ENCODE measurements at places on chromosomes 2 and 18.
A peak's percentile ranks its signal among the peaks of the same experiment; 100 is the strongest.

DNA sequence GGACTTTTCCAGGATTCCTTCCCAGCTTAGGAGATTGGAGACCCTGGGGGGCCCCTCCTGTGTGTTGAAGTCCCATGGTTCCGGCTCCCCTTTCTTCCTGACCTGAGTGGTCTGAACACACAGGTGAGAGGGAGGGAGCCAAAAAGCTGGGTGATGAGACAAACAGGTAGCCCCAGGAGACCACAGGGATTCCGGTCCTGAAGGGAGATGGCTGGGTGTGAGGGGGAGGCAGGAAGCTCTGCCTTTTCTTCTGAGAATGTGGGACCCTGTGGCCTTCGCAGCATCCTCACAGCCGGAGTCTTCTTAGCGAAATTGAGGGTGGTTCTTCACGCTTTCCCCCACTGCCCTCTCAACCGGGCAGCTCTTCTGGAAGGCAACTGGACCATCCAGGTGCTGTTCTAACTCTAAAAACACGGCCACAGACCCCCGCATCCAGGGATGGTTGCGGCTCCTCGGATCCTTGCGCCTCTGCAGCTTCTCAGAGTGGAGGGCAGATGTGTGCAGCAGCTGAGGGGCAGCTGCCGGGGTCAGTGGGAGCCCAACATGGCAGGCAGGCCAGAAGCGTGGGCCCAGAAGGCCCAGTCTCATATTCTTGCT, 4.4 kb downstream of the SLC66A3 start:
- DNase-seq = no peak

DNA sequence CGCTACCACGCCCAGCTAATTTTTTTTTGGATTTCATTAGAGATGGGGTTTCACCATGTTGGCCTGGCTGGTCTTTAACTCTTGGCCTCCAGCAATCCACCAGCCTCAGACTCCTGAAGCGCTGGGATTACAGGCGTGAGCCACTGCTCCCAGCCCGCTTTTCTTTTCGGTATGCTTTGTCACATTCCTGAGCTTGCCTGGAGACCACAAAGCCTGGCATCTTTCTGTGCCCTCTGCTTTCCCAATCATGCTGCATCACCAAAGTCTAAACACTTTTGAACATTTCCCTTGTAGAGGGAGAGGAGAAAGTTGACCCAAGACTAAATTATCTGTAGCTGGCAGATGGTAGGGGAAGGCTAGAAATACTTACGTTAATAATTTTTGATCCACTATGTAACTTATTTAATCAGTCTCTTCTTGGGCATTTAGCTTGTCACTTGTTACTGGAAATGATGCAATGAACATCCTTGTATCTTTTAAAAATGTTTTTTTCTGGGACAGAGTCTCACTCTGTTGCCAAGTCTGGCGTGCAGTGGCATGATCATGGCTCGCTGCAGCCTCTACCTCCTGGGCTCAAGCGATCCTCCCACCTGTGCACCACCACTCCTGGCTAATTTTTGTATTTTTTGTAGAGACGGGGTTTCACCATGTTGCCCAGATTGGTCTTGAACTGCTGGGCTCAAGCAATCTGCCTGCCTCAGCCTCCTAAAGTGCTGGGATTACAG, 2.7 kb upstream of the NPC1 start:
- DNase-seq = no peak

DNA sequence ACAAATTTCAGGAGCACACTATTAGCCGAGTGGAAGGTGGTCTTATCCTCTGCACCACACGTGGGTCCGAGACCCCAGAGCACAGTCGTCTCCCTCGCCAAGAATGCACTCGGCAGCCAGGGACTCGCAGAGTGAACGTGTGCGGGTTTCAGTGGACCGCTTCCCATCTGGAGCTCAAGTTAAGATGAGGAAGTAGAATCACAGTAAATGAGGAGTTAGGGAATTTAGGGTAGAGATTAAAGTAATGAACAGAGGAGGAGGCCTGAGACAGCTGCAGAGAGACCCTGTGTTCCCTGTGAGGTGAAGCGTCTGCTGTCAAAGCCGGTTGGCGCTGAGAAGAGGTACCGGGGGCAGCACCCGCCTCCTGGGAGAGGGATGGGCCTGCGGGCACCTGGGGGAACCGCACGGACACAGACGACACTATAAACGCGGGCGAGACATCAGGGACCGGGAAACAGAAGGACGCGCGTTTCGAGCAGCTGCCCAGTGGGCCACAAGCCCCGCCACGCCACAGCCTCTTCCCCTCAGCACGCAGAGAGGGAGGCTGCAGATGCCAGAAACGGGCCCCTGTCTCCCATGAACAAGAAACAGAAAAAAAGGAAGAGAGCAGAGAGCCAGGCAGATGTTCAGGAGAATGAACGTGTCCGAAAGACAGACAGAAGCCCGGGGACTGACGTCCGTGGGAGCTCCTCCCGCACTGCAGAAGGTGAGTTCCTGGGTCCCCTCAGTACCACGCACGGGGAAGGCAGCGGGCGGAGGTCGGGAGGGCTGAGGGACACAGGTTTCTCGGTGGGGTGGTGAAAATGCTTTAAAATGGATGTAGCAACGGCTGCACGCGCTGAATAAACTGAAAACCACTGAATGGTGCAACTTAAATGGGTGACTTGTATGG, 5.4 kb upstream of the KCNG2 start:
- no peak for DNase-seq

GRCh38 chr18:53268455-53268854, 928.5 kb downstream of the DCC start:
- no peak for DNase-seq

DNA sequence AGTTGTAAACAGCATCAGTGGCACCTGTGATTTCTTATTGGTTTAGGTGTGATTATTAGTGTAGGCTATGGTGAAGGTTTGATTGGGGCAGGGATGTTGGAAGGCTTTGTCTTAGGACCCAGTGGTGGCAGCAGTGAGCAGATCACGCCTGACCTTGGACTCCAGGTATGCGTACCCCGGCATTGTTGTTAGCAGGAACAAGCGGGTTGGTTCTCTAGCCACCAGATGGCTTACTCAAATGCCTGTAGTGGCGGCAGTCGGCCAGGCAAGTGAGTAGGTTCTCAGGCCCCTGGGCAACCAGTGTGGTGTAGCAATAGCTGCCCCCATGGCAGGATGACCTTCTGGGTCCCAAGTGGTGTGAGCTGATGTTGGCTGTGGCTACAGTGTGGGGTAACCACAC, 558.3 kb downstream of the KCNJ3 start:
- DNase-seq = no peak

DNA sequence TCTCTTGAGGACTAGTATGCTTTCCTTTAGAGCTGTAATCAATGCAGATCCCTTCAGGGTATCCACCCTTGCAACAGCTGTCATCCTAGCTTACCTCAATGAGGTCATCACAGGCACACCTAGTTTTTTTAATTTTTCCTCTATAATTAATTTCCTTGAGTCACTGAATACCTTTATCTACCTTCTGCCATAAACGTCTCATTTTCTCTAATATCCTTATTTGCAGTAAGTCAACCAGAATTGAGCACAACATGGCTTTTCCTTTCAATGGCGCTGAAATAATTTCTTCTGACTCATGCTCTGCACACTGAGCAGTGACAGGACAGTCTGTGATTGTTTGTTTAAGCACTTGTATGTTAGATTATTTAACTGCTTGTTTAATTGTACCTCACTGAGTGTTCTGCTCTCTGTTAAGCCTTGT, 49.4 kb downstream of the ETAA1 start:
- DNase-seq = no peak

GRCh38 chr2:24577481-24577880, 86.4 kb downstream of the NCOA1 start:
- DNase-seq = no peak

DNA sequence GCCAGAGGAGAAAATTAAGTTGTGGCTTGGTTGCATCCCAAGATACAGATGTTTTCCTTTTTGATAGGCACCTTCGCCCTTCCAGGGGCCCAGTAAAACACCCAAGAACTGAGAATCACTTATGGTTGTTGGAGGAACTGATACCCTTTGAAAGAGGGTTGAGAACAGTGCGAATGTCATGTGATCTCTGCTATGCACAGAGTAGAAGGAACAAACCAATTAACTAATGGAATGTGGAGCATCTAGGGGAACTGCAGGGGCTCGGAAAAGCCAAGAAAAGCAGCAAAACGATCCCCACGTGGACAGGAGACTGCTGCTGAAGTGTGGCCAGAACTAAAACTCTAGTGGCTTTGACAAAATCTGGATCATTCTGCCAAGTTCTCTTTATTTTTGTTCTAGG, 58.8 kb downstream of the APOB start:
- no peak for DNase-seq

DNA sequence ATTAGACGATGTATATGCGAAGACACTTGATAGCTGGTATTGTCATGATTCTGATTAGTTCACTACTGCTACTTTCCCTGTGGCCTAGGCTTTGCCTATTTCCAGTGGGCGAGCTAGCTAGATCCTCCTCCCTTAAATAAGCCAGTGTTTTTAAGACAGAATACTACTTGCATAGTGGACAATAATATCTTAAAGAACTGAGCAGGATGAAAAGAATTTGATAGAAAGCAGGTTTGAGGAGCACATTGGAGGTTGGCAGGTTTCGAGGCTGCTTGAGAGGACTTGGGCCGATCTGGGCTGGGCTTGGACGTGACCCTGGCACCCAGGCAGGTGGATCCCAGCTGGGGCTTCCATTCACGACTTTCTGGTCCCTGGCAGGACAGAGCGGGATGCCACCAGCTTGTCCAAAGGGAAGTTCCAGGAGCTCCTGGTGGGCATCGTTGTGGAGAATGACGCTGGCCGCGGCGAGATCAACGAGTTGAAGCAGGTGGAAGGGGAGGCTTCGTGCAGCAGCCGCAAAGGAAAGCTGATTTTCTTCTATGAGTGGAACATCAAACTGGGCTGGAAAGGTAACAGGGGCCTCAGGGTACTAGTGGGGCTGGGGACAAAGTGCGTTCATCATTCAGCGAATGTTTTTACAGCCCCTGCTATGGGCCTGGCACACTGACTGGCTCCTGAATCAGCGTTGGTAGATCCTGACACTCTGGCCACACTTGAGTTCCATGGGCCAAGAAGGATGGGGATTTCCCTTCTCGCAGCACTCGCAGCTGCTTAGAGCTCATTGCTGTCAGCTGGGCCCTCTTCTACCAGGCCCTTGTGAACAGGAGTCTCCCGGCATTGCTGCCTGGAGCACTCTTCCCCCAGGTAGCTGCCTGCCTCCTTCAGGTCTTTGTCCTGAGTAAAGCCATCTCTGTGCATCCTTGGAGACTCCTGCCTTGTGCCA, 16.9 kb downstream of the C2orf74 start:
- DNase-seq = no peak

GRCh38 chr2:5203134-5203755, 488.9 kb upstream of the SOX11 start:
- no peak for DNase-seq

GRCh38 chr2:191855382-191855781, 8.5 kb upstream of the CAVIN2 start:
- no peak for DNase-seq

DNA sequence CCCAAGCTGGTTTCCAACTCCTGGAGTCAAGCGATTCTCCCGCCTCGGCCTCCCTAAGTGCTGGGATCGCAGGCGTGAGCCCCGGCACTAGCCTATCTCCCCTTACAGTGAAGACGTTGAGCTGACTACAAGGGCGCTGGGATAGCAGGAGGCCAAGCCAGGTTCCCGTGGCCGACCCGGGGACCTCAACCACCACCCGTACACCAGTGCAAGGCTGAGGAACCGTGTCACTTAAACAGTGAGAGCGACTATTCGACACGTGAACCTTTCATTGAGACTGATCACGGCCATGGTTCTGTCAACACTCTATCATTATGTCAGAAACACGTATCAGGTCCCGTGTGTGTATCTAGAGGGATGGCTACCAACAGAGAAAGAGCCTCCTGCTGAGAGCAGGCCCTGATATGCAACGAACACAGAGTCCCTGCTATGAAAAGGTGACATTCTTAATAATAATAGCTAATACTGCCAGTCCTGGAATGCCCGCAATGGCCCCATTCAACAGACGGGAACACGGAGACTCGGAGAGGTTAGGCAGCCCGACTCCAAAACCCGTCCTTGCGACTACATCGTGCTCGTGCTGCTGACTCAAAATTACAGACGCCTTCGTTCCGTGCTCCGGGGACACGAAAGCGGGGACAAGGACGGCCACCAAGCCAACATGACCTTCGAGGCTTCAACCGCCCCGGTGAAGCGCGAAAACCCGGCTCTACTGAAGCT, 833 bp downstream of the AFG3L2 start:
- DNase-seq = peak; percentile 20

- DNase-seq = no peak
Observed at GRCh38 chr2:230909841-230910545, 15.0 kb downstream of the GPR55 start.

- DNase-seq = no peak
Observed at GRCh38 chr2:45013229-45014015, 4.2 kb upstream of the SIX2 start.

GRCh38 chr18:58067601-58068000, 23.6 kb downstream of the NEDD4L start:
- DNase-seq = no peak

DNA sequence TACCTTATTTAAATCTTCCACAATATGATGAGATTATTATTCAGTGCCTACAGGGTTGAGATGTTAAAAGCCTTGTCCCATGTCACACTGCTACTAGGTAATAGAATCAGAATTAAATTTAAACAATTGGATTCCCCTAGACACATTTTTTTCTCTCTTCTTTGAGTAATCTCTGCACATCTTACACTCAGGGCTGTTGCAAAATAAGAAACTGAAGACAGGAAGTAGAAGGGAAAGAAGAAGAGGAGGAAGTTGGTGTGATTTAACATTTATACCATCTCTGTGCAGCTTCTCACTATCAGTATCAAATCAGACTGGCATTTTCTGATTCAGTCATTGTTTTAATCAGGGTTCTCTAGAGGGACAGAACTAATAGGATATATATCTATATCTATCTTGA, 677.6 kb downstream of the IRS1 start:
- no peak for DNase-seq

DNA sequence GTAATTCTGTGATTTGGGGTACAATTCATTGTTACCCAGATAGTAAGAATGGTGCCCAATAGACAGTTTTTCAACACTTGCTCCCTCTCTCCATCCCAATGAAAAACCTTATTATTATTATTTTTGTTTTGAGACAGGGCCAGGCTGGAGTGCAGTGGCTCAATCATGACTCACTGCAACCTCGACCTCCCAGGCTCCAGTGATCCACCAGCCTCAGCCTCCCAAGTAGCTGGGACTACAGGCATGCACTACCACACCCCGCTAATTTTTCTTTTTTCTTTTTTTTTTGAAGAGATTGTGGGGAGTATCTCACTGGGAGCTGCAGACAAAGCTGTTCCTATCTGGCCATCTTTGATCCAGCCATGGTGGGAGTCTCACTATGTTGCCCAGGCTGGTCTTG, 7.2 kb downstream of the TGFA start:
- DNase-seq = no peak

- DNase-seq = no peak
Observed at GRCh38 chr2:72695676-72696075, 130.2 kb downstream of the EXOC6B start.

DNA sequence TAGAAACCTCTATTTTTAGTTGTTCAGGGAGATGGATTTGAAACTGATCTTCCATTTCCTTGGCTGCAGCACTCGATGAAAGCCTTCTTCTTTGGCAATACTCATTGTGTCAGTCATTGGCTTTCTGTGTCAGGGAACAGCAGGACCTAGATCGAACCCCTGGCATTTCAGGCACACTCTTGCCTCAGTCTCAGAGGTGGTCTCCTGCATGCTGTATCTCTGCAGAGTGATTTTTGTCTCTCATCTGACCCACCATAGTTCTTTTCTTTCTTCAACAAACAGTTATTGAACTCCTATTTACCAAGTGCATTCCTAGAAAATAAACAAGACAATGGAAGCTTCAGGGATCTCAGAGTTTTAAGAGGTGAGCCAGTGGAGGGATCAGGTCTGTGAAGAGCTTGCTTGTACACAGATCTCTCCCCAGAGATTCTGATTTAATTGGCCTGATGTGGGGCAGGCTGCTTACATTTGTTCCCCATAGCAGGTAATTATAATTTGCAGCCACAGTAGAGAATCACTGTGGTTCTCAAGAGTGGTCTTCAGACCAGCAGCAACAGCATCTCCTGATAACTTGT, 473.1 kb upstream of the TCF4 start:
- DNase-seq = no peak

Measured in stimulated activated CD4-positive, alpha-beta T cell treated with anti-CD3 and anti-CD28 coated beads, Interleukin-2, amount 100 ng/mL, for 4 hours (primary cell).